NCI-H1105 (cell line): ENCODE measurements at places on chromosomes 6 and 20.

GRCh38 chr6:165671222-165671768 lies 8.3 kb upstream of the PDE10A start:
- DNase-seq = peak; percentile 37

DNA sequence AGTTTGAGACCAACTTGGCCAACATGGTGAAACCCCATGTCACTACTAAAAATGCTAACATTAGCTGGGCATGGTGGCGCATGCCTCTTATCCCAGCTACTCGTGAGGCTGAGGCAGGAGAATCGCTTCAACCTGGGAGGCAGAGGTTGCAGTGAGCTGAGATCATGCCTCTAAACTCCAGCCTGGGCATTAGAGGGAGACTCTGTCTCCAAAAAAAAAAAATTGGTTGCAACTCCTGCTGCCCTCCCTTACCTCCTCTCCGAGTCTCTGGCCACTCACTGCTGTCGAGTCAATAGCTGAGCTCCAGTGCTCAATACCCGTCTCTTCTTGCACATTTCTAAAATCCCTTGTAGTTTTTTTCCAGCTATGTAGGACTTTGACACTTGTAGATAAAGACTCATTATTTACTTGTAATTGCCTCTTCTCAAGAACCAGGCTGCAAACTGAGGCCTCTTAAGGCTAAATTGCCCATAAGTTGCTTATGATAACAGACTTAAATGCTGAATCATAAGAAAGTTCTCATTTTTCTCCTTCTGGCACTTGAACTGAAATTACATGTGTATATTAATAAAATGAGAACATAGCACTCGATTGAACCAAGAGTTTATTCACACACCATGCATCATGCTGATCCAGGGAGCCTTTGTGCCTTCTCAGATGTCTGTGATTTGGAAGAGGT lies 13.8 kb downstream of the HECA start:
- no peak for DNase-seq

DNA sequence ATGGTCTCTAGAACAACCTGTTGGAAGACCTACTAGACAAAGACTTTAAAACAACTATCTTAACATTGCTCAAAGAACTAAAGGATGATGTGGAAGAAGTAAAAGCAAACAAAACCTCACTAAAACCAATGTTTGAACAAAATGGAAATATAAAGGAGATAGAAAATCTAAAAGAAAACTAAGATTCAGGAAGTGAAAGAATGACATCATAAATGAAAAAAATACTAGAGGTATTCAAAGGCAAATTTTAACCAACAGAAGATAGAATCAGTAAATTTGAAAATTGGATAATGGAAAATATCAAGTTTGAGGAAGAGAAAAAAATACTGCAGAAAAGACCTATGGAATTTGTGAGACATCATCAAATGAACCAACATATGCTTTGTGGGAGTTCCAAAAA lies 914.1 kb upstream of the GJE1 start:
- DNase-seq = no peak

- no peak for DNase-seq
Measured at GRCh38 chr20:50242548-50242862, 51.9 kb downstream of the CEBPB start.

DNA sequence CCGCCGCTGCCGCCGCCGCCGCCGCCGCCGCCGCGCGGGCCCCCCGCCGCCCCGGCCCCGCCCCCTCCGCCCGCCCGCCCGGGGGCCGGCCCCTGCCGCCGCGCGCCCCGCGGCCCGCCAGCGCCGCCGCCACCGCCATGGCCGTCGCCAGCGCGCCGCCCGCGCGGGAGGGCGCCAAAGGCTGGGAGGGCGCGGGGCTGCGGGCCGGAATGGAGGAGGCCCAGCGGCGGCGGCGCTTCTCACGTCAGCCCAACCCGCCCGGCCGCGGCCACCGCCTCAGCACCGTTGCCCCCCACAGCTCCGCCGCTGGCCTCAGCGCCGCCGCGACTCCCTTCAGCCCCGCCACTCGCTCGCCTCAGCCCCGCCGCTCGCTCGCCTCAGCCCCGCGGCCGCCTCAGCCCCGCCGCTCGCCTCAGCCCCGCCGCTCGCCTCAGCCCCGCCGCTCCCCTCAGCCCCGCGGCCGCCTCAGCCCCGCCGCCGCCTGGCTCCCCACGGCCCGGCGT lies 258 bp downstream of the PHF10 start:
- DNase-seq = peak; percentile 64

DNA sequence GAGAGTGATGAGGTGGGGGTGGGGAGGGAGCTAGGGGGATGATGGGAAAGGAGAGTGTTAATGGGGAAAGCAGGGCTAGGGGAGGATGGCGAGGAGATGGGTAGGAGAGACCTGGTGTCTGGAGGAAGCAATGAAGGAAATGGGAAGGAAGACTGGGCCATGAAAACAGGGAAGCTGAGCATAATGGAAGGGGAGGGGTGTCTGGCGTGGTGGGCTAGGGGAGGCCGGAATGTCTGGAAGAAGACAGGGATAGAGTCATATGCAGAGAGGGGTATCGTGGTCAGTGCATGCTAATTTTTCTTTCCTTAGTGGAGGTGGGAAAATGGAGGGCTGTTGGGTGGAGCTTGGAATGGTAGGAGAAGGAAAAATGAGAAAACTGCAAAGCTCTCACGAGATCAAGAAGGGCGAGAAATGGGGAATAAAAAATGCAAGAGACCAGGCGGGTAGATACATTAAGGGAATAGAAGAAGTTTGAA lies 423 bp downstream of the KLHDC3 start:
- DNase-seq = no peak

- DNase-seq = no peak
Measured at GRCh38 chr6:140281236-140281635, 906.8 kb upstream of the CITED2 start.

- DNase-seq = no peak
Measured at GRCh38 chr20:9474835-9475415, 39.5 kb upstream of the LAMP5 start.

- DNase-seq = no peak
Measured at GRCh38 chr20:22556565-22557056, 27.8 kb downstream of the FOXA2 start.

GRCh38 chr20:56899506-56899905 lies 270.4 kb downstream of the TFAP2C start:
- no peak for DNase-seq
